ENCODE measurements at places on chromosomes 16 and 17.

GRCh38 chr17:66040402-66040801 is 151.5 kb downstream of the CEP112 start:
- DNase-seq = no peak

DNA sequence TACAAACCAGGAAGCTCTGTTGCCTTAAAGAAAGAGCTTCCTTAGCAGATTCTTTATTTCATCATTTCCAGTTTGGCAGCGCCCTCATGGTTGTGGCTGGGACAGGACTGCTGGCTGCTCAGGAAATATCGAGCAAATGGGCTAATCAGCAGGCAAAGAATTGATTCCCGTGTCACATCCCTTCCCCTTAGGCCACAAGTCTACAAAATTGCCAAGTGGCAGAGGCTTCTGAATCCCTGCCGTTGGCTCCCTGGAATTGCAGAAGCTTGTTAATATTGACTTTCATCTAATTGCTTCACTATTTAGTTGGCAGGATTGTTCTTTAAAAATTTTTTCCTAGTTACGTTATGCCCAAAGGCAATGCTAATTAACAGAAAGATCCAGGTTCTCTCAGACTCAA is 456.3 kb upstream of the ERCC4 start:
- no peak for DNase-seq

DNA sequence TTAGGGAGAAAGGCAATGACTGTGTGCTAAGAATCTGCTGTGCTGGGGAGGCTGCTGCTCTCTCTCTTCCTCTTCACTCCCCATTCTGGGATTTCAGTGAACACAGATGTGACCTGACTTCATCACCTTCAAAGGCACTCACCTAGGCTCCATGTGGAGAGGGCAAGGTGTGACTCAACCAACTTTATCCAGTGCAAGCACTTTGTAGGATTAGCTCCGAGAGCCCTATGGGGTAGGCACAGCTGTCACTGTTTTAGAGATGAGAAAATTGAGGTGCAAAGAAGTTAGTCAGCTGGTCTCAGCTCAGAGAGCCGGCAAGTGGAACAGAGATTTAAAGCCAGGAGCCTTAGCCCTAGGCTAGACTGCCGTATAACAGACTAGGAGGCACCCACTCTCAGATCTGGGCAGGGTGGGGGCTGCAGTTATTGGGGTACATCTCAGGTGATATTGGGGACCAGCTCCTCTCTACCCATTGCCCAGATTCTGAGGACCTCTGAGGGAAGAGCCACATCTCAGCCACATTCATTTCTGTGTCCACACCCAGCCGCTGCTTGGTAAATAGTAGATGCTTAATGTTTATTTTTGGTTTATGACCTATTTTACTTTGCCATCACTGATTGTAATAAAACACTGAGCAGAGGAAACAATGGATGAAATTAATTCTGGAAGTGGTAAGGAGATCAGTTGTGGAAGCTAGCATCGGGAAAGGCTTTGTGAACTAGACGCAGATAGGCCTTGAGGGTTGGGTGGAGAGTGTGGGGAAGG is 138.8 kb downstream of the CCDC182 start:
- no peak for DNase-seq

DNA sequence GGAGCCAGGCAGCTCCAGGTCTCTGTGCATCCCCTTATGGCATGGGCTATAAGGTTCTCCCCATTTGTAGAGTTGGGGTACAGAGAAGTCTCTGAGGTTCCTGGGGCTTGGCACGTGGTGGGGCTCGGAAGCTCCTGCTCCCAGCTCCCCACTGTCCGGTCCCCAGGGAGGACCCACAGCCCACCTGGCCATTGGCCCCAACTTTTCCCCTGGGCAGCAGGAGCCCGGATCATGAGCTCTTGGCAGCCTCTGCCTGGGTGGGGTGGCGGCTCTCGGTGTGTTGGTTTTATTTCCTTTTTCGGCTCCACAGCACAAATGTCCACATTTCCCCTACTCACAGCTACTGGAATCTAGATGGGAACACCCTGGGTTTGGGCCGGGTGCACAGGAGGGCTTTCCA is 30.5 kb downstream of the GSE1 start:
- no peak for DNase-seq

DNA sequence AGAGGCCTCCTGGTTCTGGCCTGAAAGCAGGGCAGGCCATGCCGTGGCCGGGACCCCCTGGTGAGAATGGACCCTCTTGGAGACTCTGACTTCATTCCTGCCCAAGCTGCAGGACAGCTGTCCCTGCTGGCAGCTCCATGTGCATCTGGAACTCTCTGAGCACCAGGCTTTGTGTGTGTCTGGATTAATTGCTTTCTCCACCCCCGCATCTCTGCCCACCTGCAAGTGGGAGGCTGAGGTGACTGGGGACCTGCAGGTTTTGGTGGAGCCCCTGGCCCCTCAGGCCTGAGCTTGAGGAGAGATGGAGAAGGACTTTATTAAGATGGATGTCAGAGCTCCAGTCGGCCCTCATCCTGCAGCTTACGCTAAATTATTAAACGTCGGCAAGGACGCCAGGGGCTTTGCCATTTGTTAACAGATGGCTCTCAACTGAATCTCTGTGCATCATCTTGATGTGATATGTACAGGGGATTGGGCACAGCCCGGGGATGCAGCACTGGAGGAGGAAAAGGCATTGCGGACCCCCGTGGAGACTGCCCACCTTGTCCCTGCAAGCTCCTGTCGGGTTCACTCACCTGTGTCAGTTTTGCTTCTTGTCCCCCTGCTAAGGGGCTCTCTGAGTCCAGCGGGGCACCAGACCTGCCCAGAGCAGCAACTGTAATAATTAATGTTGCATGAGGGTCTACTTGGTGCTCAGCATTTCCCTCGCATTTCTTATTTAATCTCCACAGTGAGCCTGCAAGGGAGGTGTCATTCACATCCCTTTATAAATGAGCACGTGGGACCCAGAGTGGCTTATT is 154.1 kb upstream of the RPL38 start:
- no peak for DNase-seq

DNA sequence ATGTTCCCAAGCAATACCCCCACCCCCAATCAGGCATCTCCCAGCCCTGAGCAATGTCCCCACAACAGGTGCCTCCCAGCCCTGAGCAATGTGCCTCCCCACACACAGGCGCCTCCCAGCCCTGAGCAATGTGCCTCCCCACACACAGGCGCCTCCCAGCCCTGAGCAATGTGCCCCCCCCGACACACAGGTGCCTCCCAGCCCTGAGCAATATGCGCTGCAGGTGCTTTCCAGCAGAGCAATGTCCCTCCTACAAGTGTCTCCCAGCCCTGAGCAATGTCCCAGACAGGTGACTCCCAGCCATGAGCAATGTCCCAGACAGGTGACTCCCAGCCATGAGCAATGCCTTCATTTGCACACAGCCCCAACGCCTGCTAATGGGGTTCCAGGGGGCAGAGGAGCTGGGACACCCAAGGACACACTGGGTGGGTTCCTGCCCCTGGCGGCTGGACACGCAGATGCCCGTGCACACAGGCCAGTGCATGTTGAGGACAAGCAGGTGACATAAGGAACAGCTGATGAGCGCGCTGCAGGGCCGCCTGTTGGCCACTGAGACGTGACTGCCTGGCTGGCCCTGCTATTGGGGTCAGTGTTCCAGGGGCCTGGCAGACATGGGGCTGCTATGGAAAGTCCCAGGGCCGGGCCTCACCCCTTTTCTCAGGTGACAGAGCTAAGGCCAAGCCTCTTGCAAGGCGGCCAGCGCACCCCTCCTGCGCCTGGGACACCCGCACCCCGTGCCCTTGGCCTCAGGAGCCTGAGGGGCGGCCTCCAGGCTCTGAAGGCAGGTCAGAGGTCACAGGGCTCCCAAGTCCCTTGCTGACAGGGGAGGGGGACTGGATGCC is 26.9 kb upstream of the PABPN1L start:
- no peak for DNase-seq

DNA sequence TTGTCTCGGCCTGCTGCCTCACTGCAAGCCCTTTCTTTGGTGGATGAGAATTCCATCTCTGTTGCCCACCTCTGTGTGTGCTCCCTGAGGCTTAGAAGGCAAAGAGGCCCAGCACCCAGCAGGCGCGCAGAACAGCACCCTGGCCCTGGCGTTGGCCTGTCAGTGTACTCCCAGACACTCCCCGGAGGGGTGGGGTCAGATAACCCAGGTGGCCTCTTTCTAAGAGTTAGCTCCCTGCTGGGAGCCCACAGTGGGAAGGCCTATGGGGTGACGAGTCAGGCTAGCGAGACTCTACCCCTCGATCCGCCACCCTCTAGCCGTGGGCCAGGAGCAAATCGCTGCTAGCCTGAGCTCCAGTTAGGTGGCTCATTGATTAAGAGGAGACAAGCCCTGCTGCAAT is 38.1 kb downstream of the SRL start:
- no peak for DNase-seq

DNA sequence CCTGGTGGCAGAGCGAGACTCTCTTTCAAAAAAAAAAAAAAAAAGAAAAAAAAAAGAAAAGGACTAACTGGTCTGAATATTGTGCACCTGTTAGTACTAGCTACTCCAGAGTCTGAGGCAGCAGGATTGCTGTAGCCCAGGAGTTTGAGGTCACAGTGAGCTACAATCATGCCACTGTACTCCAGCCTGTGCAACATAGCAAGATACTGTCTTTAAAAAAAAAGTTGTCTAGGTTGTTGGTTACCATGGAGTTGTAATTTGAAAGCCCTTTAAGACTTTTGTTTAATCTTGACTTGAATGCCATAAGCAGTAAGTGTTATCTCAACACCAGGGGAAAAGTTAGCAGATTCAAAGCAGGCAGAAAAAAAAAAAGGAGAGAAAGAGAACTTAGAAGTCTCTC is 10.9 kb upstream of the C16orf54 start:
- no peak for DNase-seq

- DNase-seq = no peak
These were observed 849.8 kb upstream of the RBFOX1 start for GRCh38 chr16:6482696-6483468.

DNA sequence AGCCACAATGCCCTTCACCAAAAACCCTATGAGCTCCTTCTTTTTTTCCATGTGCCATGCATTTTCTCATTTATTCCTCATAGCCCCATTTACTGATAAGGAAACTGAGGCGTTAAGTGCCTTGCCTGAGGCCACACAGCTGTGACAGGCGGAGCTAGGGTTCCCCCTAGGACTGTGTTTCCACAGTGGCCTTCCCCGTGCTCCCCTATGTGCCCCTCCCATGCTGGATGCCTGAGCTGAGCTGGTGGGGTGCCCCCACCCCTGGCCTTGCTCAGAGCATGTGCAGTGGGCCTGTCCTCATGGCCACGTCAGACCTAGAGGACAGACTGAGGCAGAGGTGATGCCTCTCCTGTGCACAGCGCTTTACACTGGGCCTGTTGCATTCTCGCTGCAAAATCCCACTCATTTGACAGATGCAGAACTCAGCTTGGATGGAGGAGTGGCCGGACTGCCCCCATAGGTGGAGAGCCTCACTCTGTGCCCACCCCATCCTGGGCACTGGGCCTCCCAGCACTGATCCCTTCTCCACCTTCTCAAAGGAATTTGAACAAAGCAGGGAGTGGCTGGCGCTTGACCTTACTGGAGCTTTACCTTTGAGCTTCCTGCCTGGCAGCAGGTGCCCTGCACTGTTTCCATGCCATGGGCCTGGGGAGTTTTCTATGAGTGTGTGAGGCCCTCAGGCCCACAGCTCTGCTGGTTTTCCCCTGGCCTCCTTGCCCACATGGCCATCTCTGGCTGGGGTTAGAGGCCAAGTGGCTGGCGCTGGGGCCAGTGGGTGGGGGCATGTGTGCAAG is 2.6 kb downstream of the MAP2K3 start:
- DNase-seq = no peak

- DNase-seq = no peak
These were observed 1.5 kb upstream of the SHISA6 start for GRCh38 chr17:11239379-11239970.

DNA sequence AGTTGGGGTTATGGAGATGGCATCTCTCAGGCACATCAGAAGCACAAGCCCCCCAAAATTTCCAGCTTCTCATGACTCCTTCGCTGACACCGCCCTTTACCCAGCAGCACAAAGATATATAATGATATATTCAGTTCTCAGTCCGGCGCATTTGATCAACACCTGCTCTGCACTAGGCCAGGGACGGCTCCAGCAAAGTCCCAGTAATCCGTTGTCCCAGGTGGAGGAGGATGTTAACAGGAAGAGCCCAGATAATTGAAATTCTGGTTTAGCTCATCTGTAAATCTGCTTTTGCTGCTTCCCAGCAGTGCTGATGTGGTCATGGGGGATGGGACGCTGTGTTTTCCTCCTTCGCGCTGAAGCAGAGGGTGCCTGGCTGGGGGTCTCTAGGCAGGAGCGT is 131.5 kb downstream of the OR1D5 start:
- no peak for DNase-seq

DNA sequence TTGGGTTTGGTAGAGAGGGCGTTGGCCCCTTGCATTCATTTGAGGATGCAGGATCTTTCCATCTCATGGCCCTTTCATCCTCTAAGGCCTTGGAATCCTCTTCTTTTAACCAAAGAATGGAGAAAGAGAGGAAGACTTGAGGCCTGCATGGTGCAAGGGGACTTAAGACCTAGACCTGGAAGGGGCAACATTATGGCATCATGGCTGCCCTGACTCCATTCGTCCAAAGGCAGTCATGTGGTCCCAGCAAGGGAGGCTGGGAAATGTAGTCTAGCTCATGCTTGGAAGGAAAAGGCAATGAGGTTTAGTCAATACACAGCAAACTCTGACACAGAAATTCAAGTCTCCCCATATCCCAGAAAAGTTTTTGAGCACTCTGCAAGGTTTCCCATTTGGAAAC is 30.7 kb upstream of the CDRT4 start:
- no peak for DNase-seq

- no peak for DNase-seq
These were observed 2.1 kb downstream of the ZNF750 start for GRCh38 chr17:82837586-82838320.

GRCh38 chr16:23206986-23207385 is 24.4 kb downstream of the SCNN1G start:
- no peak for DNase-seq

GRCh38 chr16:67441271-67441753 is 10.4 kb downstream of the HSD11B2 start:
- no peak for DNase-seq

DNA sequence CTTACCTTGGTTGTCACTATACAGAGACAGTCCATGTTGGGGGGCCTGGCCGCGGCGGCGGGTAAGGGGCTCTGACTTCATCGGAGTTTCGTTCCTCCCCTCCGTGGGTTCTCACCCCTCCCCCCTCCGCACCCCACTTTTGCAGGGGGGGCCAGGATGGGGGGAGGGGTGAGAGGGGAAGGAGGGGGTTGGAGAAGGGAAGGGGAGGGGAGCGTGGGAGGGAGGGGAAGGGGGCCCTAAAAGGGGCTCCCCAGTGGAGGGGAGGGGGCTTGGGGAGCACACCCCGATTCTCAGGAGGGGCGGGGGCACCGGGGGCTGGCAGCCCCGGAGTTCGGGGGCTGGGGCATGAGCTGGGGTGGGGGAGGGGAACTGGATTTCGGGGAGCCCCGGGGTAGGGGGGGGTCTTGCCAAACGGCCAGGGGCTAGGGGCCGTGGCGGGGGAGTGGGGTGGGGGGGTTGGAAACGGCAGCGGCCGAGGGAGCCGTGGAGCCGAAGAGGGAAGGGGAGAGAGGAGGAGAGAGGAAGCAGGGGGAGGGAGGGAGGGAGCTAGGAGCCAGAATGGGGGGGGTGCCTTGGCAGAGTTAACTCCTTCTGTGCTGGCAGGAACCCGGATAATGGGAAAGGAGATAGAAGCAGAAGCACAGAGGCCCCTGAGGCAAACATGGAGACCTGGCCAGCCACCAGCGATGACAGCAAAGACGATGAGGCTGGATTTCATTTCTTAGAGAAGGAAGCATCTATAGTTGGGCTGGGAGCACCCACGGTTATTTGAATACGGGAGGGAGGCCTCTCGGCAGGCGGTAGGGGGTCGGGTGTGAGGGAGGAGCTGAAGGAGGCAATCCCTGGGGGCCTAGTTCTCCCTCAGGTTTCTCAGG is 2.3 kb downstream of the DLG4 start:
- no peak for DNase-seq

GRCh38 chr16:55325080-55325447 is 1.1 kb downstream of the IRX6 start:
- no peak for DNase-seq

All from activated CD4-positive, alpha-beta T cell treated with anti-CD3 and anti-CD28 coated beads, Interleukin-2, amount 10 ng/mL, durations not matched to agents 7 days and 5 days (primary cell).